ENCODE measurements at places on chromosomes 2 and 18.

DNA sequence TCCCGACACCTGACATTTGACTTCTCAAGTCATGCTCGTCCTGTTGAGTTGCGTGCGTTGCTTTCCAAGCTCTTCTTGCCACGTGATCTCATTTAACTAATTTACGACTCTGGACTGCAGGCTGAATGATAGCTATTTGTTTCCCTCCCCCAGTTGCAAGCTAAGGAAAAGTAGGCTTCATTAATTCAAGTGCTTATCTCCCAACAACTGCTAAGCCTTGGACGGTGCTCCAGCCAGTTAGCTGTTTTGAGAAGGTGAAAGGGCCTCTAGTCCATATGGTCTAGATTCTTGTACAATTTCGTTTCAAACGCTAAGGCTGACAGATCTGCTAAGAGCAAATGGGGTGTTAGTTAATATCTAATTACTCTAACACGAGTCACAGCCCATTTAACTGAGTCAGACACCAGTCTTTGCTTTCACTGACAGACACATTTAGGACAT lies 21.1 kb downstream of the GPR45 start:
- H3K4me3 ChIP-seq = no peak overlapping the region
- peaks cover 43% of the 10 kb centered on the region for H3K36me3 ChIP-seq
- no peak for DNase-seq
- H3K27me3 ChIP-seq = no peaks in the 10 kb centered on the region

DNA sequence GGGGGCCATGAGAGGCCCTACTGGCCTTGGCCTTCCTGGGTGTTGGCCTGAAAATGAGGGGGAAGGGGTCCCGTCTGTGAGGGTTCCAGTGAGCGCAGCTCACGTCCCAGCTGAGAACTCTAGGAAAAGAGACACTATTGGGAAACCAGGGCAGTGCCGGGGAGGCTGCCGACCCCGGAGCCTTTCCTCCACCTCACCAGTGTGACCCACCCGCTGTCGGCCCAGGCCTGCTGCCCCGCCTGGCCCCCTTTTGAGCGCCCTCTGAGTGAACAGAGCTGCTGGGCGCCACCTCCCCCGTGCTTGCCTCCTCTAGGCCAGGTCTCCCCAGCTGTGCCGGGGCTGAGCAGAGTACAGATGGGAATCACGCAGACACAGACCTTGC lies 17.5 kb upstream of the ARHGEF4 start:
- no peak for DNase-seq
- H3K36me3 ChIP-seq = no peaks in the 10 kb centered on the region
- H3K4me3 ChIP-seq = no peak overlapping the region
- H3K27ac ChIP-seq = no peak overlapping the region

GRCh38 chr2:180099308-180099707 lies 92.2 kb upstream of the CWC22 start:
- H3K27me3 ChIP-seq = no peaks in the 10 kb centered on the region
- no peak for DNase-seq
- no peak overlapping the region for H3K4me3 ChIP-seq
- H3K4me1 ChIP-seq = no peaks in the 10 kb centered on the region
- H3K27ac ChIP-seq = no peak overlapping the region
- no peaks in the 10 kb centered on the region for H3K36me3 ChIP-seq

GRCh38 chr2:112790305-112790704 lies 6.0 kb upstream of the IL1A start:
- H3K36me3 ChIP-seq = no peaks in the 10 kb centered on the region
- no peaks in the 10 kb centered on the region for H3K27me3 ChIP-seq
- no peak overlapping the region for H3K4me3 ChIP-seq

DNA sequence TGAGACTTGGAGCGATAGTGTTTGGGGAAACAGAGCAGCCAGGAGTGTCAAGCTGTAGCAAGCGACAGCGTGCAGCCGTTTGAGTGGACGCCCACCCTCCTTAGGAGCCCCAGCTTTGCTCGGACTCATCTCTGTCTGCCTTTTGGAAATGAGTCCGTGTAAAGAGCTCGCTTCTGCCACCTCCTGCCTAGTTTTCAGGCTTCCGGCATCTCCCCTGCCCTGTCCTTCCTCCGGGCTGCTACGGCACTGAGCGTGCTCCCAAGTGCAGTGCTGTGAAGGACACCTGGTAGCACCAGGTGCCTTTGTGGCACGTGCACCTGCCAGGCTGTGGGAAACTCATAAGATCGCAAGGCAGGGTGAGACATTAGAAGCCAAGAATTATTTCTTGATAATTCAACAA lies 117.1 kb downstream of the RNF144A start:
- no peak overlapping the region for H3K27ac ChIP-seq
- no peak for DNase-seq
- peaks cover 30% of the 10 kb centered on the region for H3K4me1 ChIP-seq
- H3K27me3 ChIP-seq = no peaks in the 10 kb centered on the region
- H3K36me3 ChIP-seq = no peaks in the 10 kb centered on the region

DNA sequence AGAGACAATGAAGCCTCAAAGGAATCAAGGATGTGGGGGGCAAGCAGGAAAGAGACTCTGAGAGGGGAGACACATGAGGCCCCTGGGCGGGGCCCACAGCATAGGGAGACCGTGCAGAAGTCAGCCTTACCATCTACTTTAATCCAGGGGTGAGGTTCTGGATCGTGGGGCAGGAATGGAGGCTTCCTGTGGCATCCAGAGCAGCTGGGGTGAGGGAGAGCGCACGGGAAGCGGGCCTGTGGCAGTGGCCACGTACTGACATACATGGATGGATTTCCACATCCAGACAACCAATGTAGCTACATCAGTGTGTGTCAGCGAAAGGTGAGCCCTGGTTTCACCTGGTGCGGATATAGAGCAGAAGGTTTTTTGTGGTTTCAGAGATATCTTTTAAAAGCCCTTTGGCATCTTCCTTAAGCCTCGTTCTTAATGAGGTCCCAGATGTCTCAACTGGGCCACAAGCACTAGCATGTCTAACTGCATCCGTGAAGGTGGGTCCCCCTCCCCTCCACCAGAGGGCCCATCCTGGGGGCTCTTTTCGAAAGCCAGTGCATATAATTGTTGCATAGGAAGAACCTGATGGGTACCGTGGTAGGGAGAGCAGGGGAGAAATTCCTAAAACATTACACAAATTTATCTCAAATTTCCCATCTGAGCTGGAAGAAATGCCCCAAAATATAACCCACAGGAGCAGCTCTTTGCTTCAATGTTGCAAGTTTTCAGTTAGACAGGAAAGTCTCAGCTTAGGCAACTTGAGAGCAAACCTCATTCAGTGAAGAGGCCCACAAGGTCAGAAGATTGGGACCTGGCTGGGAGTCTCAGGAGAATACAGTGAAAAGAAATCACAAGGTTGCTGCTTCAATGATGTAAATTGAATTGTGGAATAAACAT lies 90.9 kb downstream of the SP3 start:
- H3K4me3 ChIP-seq = no peak overlapping the region
- no peaks in the 10 kb centered on the region for H3K36me3 ChIP-seq
- H3K27ac ChIP-seq = no peak overlapping the region
- DNase-seq = no peak
- H3K4me1 ChIP-seq = no peaks in the 10 kb centered on the region
- H3K27me3 ChIP-seq = no peaks in the 10 kb centered on the region

Measured in upper lobe of left lung (tissue), 6 donors.